Stimulated activated effector memory CD8-positive, alpha-beta T cell treated with anti-CD3 and anti-CD28 coated beads, Interleukin-12 subunit alpha, Interleukin-12 subunit beta, amount 100 ng/mL, for 72 hours (primary cell): ENCODE measurements at places on chromosomes 1 and 21.

DNA sequence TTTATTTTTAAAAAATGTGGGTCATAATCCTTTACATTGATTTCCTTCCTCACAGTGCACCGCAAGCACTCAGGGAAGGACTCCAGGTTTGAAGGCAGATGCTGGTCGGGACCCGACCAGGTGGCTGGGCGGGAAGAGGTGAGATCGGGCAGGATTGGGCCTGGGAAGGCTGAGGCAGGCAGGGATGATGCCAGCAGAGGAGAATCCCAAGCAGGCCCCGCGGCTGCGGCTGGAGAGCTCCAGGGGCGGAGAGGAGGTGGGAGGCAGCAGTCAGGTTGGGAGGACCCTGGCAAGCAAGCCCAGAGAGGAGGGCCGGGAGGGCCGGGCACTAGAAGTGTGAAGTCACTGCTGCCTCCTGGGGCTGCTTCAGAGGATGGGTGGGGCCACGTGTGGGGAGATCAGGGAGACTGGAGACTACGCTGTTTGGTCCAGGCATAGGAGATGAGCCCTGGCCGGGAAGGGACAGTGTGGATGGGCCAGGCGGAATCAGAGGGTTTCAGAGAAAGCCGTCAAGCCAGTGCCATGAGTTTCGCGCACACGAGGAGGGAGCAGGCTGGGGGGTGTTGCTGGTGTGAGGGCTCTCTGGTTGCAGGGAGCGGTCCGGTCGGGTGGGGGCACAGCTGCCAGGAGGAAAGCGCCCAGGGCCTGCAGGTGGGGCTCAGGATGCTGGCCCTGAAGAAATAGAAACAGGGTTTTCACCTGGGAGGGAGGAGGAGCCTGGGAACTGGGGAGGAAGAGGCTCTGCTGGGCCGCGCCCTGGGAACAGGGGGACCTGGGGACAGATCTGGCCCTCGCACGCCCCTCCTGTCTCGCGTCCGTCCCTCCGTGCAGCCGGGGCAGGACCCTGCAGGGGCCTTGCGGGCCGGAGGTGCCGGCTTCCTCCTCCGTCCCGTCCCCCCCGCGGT lies 888 bp upstream of the COL18A1 start:
- no peak for DNase-seq

DNA sequence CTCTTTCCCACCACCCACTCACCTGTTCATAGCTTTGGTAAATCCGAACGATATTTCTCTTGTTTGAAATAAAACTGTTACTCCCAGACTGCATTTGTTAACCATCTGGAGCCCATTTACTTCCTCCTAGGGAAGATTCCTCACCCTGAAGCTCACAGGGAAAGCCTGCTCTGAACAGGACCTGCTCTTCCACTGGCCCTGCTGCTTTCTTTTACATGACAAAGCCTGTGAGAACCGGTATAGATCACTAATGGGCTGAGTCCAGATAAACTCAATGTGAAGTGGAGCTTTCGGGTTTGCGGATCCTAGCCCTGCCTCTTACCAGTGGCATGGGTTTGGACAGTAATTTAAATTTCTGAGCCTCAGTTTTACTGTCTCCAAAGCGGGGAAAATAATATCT lies 45.2 kb downstream of the FAM163A start:
- DNase-seq, result no peak

GRCh38 chr1:209815490-209815889 lies 9.5 kb upstream of the IRF6 start:
- no peak for DNase-seq

DNA sequence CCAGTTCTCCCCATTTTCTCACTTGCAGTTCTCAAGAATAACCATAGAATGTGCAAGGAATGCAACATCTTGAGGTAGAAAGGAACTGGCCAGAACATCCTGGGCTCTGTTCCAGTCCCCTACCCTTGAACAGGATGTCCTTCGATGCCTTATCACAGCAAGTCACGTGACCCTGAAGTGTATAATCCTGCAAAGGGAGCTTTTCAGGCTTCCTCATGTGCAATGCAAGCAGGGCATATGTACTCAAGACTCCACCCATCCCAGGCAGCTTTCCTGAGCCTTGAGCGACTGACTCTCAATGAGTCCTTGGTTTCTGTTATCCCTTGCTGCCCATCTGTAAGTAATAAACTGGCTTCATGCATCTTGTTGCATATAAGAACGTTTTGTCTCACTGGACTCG lies 311.0 kb downstream of the MRPL39 start:
- DNase-seq, result no peak

DNA sequence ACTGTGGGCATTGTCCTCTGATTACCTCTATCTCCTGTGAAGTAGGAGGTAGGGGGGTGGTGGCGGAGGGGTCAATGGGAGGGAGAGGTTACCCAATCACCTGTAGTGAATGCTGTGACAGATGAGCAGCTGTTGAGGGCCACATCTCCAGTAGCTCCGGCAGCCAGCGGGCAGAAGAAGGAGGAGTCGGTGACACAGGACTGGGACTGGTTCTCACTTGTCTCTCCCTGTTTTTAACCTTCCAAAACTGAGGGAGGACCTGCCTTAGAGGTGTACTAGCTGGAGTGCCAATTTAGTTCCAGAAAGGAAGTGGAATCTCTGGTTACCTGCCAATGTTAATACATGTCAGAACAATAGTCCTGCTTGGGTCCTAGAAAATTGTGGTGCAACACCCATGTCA lies 56.2 kb upstream of the ENAH start:
- DNase-seq, result no peak

GRCh38 chr1:223739366-223740037 lies 27.2 kb downstream of the CAPN2 start:
- DNase-seq, result no peak

GRCh38 chr1:210709701-210710100 lies 381.0 kb downstream of the HHAT start:
- no peak for DNase-seq

DNA sequence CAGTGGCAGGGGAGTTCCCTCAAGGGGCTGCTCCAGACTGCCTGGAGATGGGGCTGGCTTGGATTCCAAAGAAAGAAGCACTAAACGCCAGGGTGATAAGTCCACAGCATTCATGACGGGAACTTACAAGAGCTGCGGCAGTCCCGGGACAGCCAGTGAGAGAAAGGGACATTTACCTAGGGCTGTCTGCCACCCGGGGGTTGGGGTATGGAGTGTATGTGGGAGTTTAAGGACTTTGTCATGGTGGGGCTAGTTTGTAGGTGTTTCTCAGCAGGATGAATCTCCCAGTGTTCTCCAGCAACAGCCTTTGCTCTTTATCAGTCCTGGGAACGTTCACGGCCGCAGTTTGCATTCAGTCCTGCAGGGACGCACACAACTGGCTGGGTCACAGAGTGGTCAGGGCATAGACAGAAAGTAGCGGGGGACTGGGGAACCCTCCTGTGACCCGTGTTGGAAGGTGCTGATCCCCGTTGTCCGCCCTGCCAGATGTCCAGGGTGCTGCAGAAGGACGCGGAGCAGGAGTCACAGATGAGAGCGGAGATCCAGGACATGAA lies 41.4 kb upstream of the HMGN1 start:
- DNase-seq, result no peak

- no peak for DNase-seq
Measured at GRCh38 chr1:244012202-244012601, 38.9 kb upstream of the ZBTB18 start.

DNA sequence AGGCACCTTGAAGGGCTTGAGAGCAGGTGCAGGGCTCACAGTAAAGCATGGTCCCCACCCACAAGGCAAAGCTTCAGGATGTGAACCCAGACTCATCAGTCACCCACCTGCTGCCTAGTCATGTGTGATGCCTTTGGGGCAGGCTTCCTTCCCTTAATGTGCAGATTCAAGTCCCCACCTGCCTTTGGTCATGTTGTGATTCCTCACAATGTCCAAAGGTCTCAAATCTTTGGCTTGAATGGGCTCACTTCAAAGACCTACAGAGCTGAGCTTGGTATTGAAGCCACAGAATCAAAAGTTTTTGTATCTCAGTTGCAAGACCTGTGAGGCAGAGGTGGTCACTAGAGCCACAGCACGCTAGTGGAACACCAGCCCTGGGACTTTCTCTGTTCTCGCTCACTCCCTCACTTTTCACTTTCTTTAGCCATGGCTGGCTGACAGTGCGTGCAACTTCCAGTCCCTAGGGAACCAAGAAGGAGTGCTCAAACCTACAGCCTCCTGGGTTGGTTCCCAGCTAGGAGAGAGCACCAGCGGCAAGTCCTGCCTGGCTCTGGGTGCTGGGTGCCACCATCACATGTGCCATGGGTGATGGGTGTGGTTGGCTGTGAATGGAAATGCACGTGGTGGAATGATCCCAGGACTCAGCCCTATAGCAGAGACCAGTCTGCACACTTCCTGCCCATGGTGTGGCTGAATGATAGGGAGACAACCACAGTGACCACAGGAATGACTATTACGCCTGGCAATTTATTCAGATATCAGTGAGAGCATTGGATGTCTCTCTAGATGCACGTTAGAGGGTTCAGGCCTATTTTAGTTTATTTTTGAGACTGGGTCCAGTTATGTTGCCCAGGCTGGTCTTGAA lies 26.4 kb upstream of the CLIC6 start:
- DNase-seq, result no peak

DNA sequence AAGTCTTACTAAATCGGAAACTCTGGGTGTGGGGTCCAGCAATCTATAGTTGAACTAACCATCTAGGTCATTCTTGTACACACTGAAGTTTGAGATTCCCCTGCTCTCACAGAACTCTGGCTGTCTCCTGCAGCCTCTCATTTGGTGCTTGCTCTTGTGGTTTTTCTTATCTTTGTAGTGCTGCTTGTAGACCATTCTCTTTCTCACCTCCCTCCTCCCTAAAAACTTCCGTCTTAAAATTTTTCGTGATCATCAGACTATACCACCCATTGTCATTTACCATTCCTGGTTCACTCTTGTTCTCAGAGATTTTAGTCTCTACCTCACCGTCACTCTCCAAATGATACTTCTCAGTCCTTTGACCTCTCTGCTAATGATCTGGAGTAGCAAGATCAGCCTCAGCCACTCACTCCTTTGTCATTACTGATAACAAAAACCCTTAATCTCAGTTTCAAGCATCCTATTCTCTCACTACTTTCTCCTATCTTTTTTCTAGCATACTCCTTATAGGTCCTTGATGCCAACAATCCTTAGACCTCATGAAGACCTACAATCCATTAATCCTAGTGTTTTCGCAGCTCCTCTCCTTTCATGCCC lies 13.0 kb upstream of the EPHX4 start:
- DNase-seq, result no peak

- no peak for DNase-seq
Measured at GRCh38 chr1:185535621-185536020, 198.6 kb upstream of the HMCN1 start.

GRCh38 chr1:27435566-27436203 lies 43.3 kb downstream of the GPR3 start:
- DNase-seq, result no peak

- no peak for DNase-seq
Measured at GRCh38 chr1:214319938-214320337, 39.0 kb downstream of the SMYD2 start.

- DNase-seq, result no peak
Measured at GRCh38 chr21:41614511-41614910, 106.6 kb upstream of the TMPRSS2 start.

- DNase-seq, result peak; percentile 50
Measured at GRCh38 chr1:200872446-200873115, at the start of gene GPR25. GPR25 (plus strand) TSS chr1:200872981; CDS start chr1:200873038, 57 bp downstream.

- DNase-seq, result no peak
Measured at GRCh38 chr1:64282351-64282750, 78.9 kb downstream of the UBE2U start.

DNA sequence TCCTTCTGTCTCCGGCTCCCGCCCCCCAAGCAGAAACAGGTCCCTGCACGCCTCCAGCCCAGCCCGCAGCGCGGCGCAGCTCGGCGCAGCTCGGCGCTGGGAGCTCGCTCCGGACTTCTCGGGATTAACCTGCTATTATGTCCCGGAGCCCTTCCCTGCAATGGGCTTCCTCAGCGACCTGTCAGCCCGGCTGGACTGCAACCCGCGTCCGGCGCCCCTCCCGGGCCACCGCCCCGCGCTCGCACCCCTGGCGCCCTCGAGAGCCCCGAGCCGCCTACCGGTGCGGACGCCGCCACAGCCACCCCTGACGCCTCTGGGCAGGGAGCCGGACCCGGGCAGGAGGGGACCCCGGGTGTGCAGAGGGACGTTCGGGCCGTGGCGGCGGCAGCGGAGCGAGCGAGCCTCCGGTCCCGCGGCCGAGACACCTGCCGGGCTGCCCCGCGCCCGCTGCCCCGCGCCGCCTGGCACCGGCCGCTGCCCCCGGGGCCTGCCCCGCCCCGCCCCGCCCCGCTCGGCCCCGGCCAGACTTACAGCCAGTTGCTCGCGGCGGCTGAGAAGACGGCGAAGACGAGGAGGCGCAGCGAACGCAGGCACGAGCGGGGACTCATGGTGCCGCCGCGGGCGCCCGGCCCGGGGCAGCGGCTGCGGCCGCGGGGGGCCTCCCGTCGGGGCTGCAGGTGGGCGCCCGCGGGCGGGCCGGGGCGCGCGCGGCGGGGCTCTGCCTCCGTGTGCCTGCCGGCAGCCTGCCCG lies 407 bp downstream of the WNT4 start:
- no peak for DNase-seq

DNA sequence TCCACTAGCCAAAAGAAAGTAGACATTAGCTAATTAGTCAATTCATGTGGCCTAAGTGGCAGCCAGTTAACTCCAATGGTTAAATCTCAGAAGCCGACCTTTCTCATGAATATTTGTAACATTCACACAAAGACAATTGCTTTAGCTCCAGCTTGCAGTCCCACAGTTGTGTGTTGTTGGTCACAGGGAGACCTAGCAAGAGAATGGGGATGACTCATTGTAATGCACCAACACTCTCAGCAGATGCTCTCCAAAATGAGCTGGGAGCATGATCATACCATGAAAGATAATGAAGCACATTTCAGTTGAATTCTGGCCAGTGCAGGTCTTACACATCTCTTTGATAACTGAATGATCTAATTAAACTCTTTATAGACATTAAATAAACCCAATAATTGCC lies 160.4 kb downstream of the HLX start:
- DNase-seq, result no peak

GRCh38 chr1:33634806-33635205 lies 162.4 kb downstream of the ZSCAN20 start:
- DNase-seq, result no peak

DNA sequence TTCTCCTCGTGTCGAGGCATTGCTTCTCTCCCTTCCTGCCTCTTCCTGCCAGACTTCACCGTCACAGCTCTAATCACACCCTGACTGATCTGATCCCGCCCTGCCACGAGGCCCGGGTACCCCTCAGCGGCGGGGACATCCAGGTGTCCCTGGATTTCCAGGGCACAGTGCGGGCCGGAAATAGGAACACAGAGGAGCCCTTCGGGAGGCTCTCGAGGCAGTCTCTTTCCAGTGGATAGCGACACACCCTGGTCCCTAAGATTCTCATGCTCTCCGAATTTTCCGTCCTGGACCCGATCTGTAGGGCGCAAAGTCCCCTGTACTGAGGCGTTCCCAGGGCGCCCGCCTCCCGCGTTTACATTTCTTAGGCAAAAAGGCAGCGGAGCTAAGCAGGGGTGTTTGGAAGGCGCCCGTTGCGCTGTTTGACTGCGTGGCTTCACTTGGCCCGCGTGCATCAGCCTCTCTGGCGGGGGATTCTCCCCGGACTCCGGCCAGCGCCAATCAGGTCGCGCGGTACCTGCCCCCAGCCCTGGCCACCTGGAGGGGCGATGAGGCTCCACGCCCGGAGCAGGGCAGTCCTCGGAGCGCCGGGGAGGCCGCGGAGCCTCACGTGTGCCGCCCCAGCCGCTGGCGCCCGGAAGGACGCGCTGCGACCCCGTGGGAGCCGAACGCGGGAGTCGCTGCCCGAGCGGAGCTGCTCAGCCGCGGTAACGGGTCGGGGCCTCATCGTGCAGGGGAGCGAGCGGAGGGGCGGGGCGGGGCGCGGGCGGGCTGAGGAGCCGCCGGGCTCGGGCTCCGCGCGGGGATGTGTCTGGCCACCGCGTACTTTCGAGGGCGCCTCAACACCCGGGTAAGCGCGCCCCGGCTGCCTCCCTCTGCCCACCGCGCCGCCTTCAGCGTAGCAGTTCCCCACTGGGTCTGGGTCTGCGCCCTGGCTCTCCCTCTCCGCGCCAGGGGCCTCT lies at the start of gene FAM163A:
TSS of gene FAM163A (plus strand) at position 575 of the 962 bp plus-strand sequence. CDS start 69,807 bp downstream, outside the sequence.
- no peak for DNase-seq
